ENCODE measurements at places on chromosomes 13 and 19.

GRCh38 chr13:102470283-102470917 is 68.6 kb upstream of the FGF14 start:
- no peak for DNase-seq

GRCh38 chr19:4371247-4372164 is 28.1 kb downstream of the MPND start:
- no peak for DNase-seq

DNA sequence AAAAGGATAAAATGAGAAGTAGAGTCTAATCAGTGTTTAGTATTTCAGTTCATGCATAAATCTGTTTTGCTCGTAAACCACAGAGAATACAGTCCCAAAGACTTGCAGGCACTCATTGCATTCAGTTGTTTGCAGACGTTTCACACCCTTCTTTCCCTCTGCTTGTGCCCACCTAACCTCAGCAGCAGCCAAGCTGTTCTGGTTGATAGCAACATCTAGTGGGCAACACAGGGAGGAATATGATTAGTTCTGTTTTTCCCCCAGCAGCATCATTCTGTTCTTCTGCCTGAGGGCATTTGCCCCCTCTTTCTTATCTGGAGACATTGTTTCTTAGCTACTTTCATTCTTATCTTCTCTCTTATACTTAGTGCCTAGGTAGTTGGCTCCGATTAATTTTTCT is 135.6 kb downstream of the PAN3 start:
- no peak for DNase-seq

DNA sequence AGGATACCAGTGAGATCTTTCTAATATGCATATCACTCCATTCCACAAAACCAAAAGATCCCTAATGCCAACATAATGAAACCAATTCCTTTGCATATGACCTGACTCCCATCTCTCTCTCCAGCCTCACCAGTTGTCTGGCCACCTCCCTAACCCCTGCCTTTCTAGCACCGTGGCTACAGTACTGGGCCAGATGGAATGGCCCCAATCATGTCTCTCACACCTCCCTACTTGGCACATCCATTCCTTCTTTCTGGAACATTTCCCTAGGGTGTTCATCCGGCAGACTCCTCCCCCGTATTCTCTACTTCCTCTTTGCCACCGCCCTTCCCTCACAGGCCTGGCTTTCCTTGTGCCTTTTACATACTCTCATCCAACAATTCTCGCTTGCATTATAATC is 62.0 kb downstream of the GPALPP1 start:
- DNase-seq = no peak

DNA sequence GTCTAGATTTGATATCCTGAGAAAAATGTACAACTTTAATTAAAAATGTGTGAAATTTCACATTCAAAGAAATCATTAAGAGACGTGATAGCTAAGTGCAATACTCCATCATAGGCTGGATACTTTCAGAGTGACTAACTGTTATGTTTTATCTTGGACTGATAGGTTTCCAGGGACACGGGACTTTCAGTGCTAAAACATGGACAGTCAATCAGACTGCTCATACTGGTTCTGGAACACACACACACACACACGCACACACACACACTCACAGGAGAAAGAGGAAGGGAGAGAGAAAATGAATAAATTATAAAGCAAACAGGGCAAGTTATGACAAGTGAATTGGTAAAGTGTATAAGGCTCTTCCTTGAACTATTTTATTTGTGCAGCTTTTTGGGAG is 955.9 kb downstream of the SLITRK5 start:
- no peak for DNase-seq

- no peak for DNase-seq
Observed at GRCh38 chr13:62060570-62060969, 644.9 kb upstream of the PCDH20 start.

GRCh38 chr19:49669516-49669915 is 3.8 kb downstream of the BCL2L12 start:
- no peak for DNase-seq

- DNase-seq = no peak
Observed at GRCh38 chr19:13070425-13071140, 32.1 kb downstream of the LYL1 start.

- no peak for DNase-seq
Observed at GRCh38 chr13:38804536-38804935, 117.7 kb downstream of the FREM2 start.

DNA sequence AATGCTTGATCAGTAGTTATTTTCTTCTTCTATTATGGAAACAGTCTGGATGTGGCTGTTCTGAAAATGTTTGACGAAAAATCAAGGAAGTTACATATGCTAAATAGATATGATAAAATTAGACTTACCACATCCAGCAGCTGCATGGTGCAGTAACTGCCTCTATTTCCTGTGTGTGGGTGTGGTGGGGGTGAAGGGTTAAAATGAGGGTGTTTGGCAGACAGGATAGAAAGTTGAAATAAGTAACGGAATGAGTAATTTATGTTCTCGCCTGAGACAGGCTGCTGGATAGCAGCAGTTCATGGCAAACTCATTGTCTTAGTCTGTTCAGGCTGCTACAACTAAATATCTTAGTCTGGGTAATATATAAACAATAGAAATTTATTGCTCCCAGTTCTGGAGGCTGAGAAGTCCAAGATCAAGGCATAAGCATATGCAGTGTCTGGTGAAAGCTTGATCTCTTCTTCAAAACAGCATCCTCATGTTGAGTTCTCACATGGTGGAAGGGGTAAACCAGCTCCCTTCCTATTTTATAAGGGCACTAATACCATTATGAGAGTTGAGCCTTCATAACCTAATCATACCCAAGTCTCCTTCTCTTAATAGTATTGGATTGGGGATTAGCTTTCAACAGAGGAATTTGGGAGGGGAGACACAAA is 1248.9 kb downstream of the SLITRK5 start:
- DNase-seq = no peak

DNA sequence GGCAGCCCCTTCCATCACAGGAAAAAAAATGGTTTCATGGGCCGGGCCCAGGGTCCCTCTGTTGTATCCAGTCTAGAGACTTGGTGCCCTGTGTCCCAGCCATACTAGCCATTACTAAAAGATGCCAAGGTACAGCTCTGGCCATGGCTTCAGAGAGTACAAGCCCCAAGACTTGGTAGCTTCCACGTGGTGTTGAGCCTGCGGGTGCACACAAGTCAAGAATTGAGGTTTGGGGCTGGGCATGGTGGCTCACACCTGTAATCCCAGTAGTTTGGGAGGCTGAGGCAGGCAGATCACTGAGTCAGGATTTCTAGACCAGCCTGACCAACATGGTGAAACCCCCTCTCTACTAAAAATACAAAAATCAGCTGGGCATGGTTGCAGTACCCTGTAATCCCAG is 214.3 kb downstream of the LIG4 start:
- DNase-seq = no peak

- no peak for DNase-seq
Observed at GRCh38 chr13:35789335-35790165, 313.1 kb upstream of the MAB21L1 start.

- no peak for DNase-seq
Observed at GRCh38 chr19:17240062-17240752, 5.5 kb downstream of the NR2F6 start.

DNA sequence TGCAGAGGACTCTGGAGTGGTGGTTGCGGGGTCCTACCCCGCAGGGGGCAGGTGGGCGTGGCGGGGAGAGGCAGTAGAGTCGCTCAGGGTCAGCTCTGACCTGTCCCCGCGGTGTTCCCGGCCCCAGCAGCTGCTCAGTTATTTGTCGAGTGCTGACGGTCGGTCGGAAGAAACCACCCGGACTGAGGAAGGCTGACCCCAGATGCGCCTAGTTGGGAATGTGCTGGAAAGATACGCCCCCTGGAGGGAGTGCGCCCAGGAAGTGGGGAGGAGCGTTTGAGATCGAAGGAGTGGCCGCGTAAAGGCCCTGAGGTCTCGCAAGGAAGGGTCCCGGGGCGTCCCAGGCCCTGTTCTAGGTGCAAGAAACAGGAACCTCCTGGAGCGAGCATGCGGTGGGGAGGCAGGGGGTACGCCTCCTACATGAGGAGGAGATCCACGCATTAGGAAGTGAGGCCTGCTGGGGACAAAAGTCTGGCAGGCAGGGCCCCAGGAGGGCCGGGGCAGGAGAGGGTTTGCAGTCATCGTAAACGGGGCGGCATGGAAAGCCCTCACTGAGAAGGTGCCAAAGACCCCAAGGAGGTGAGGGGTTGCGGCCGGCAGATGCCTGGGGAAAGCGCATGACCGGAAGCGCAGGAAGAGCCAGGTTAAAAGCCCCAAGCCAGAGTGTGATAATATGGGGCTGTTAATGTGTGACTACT is 9.2 kb downstream of the CCDC8 start:
- DNase-seq = peak; percentile 59

DNA sequence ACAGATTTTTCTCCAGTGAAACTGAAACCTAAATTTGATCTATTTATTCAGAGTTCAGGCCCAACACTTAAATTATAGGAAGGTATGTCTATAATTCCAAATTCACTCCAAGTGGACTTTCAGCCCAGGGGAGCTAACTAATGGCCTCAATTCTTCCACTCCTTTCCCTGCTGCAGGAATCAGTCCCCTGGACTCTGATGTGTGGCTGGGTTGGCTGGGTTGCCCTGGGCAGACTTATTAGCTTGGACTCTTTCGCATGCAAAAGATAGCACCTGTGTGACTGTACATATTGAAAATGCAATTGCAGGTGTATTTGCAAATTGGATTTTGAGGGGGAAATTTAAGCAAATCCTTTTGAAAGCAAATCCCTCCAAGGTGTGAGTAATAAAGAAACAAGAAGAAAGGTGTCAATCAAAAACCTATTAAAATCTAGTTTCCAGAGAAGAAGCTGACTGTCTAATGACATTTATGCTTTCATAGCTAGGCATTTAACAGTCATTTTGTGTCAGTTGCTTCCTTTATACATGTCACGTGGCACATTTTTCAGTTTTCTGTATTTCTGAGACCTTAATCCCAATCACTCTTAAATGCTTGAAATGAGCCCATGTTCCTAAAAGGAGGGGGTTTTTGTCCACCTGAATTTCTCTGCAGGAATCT is 42.7 kb downstream of the KLF5 start:
- DNase-seq = no peak

DNA sequence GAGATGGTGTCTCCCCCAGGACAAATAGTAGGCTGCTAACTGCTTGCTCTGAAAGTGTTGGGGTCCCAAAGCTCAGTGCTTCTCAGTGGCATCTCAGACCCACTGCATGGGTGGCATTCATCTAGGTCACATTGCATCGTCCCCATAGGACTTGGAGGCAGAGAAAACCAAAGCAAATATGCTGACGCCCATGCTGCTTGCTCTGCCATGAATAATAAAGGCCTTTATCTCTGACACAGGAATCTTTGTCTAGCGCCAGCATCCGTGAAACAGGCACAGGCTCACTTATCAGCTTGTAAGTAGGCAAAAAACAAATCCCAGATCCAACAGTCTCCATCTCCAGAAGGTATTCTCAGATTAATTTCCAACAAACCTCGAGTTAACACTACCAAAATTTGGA is 18.9 kb upstream of the IPO5 start:
- DNase-seq = no peak

- no peak for DNase-seq
Observed at GRCh38 chr13:110063490-110064421, 243.2 kb downstream of the COL4A1 start.

- no peak for DNase-seq
Observed at GRCh38 chr13:90713441-90714133, 633.9 kb upstream of the MIR17HG start.

- no peak for DNase-seq
Observed at GRCh38 chr13:21405309-21405708, 53.8 kb downstream of the ZDHHC20 start.

GRCh38 chr19:47492137-47492533 is 8.1 kb upstream of the KPTN start:
- no peak for DNase-seq

- DNase-seq = no peak
Observed at GRCh38 chr13:90732049-90732448, 615.4 kb upstream of the MIR17HG start.

GRCh38 chr19:33260628-33261418 is 35.2 kb upstream of the SLC7A10 start:
- DNase-seq = peak; percentile 76

- peak; percentile 41 for DNase-seq
Observed at GRCh38 chr19:55500368-55500952, 12.2 kb downstream of the SSC5D start.

GRCh38 chr13:41785402-41786172 is 175.3 kb downstream of the VWA8 start:
- DNase-seq = no peak

- DNase-seq = no peak
Observed at GRCh38 chr19:52991484-52991883, 22.2 kb upstream of the ERVV-1 start.

DNA sequence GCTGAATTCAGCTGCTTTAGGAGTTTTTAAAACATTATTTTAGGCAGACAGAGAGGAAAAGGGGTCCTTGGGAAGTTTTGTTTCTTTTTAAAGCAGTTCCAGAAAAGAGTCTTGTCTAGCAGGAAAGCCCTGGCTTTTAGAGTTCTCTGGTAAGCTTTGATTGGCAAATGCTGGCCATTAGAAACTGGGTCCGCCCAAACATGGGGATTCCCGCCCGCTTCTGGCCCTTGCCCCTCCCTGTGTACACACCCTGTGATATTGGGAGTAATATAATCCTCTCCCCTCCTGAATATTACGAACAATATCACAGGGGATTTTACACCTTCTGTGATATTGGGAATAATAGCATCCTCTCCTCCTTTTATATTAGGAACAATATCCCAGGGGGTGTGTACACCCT is 58.9 kb downstream of the ERICH4 start:
- no peak for DNase-seq

DNA sequence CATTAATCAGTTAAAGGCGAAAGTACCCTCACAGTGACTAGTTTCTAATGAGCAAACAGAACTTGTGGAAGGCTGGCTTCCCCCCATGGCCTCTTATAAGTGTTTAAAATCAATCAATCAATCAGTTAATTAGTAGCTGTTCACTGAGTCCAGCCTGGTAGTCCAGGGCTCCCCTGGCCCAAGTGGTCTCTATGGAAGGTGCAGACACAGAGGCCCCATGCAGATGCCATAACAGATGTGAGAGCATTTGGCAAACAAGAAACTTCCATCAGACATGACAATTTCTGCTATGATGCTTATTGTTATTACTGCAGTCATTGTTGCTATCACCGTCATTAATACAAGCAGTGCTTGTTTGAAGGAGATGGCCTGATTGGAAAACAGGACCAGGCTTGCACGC is 179.0 kb upstream of the TSHZ3 start:
- DNase-seq = no peak

DNA sequence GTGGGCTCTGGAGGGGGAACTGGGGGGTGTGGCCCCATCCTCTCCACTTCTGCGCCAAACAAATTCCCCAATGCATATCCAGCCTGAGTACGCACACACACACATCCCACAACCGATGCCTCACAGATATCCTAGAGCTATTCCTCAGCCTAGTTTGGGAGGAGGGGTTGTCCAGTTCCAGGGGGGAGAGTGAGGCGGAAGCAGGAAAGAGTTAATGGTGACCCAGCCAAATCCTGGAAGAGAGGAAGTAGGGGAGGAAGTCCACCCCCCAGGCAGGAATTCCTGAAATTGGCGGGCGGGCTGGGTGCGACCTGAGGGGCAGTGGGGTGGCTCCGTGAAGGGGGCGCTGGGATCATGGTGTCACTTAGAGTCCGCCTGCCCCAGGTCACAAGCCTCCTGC is 897 bp downstream of the GPR4 start:
- no peak for DNase-seq

- no peak for DNase-seq
Observed at GRCh38 chr13:87084192-87084591, 587.0 kb upstream of the SLITRK5 start.
